ENCODE measurements at places on chromosomes 4 and X.

- no peak for DNase-seq
Observed at GRCh38 chr4:37082912-37083311, 161.6 kb upstream of the NWD2 start.

DNA sequence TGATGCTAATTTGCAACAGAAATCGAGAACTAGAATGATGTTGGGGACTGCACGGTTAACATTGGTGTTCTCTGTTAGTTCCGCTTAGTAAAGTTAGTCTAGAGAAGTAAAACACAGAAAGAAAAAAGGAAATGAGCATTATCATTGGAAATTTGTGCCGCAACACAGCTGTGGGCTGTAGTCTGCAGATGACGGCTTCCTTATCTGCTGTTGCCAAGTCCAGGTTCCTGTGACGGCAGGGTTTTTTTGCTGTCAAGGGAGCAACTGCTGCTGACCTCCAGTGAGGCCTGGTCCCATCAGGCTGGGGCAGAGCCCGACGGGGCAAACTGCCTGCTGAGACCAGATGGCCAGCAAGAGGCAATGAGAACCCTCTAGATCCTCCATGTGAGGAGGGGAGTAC, 38.9 kb upstream of the PHEX start:
- no peak for DNase-seq

- DNase-seq = peak; percentile 8
Observed at GRCh38 chr4:155809835-155810234, 51.0 kb downstream of the GUCY1B1 start.

DNA sequence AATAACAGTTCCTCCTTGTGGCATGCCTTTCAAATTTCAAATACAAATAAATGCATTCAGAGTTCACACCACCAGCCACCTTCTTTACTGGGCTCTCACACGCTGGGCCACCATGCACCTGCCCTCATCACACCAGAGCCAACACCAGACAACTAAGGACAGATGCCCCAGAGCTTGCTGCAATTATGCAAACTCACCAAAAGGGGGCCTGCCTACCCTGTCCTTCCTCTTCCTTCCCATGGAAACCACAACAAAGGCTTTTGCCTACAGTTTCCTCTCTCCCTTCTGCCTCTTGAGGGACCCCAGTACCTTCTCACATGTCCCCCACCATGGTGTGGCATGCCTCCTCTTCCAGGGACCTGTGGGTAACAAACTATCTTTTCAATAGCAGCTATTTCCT, 1333.9 kb upstream of the TENM3 start:
- no peak for DNase-seq

DNA sequence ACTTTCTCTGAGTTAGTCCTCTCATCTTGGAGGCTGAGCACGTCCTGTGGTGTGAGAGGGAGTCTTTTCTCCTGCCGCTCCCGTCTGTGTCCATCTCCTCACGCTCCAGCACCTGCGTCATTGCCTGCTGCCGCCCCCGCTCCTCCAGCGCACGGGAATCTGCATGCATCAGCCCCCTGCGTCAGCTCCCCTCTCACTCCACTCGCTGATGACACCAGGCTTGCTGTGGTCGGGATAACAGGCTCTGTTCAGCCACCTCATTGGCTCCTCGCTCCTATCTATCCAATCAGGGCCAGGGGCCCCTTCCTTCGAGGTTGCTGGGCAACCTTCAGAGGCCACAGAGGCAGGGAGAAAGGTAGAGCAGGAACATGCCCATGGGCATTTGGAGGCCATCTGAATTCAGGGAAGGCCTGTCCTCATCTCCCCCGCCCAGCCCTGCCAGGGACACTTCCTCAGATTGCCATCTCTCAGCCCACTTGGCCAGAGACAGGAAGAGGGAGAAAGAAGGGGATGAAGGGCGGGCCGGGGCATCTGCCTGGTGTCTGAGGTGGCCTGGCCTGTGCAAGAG, 9.3 kb downstream of the ZNF185 start:
- DNase-seq = no peak

Measured in NCI-H526 treated with DMSO at 0.1 percent for 48 hours (cell line).